NT2/D1 (cell line): ENCODE measurements at places on chromosomes 13 and 19.

- DNase-seq: no peak
Observed at GRCh38 chr13:50149932-50150331, 134.7 kb downstream of the KCNRG start.

DNA sequence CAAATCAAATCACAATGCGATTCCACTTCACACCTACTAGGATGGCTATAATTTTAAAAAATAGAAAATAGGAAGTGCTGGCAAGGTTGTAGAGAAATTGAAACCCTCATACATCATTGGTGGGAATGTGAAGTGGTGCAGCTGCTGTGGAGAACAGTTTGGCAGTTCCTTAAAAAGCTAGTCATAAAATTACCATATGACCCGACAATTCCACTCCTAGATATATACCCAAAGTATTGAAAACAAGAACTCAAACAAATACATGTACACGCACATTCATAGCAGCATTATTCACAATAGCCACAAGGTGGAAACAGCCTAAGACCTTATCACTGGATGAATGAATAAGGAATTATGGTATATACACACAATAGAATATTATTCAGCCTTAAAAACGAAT, 12.0 kb downstream of the HMGB1 start:
- DNase-seq: no peak

DNA sequence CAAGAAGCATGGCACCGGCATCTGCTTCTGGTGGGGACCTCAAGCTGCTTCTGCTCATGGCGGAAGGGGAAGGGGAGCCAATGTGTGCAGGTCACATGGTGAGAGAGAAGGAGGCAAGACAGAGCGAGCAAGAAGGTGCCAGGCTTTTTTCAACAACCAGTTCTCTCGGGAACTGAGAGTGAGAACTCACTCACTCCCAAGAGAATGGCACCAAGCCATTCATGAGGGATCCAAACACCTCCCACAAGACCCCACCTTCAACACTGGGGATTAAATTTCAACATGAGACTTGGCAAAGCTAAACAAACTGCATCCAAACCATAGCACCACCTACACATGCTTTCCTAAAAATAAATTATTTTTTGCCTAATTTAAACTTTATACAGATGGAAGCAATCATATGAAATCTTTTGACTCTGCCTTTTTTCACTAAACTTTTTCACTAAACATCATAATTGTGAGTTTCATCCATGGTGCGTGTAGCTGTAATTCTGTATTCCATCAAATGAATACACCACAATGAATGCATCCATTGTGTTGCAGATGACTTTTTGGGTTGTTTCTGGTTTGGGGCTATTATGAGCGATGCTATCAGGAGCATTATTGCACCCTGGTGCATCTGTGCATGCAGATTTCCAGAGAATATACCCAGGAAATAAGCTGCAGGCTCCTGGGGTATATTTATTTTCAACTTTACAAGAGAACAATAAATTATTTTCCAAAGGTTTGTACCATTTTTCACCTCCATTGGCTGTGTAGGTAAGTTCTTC, 14.6 kb upstream of the IPO5 start:
- no peak for DNase-seq

GRCh38 chr19:45780146-45780447, 2.2 kb downstream of the DMPK start:
- no peak for DNase-seq

GRCh38 chr13:29103065-29103800, 283.1 kb downstream of the MTUS2 start:
- DNase-seq: no peak

DNA sequence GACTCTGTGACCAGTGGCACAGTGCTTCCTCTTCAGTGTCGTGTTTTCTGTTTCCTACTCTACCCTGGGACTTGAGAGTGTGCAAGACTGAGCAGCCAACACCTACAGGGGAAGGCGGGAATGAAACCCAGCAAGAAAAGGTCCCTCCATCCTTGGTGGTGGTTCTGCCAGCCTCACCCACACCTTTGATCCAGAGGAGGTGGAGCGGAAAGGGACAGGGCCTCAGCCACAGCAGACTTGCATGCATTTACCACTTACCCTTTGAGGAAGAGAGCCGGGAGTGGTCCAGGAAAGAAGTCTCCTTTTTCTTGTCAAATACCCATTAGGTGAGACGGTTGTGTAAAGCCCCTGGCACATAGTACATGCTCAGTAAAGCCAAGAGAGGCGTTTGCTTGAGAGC, 164.8 kb upstream of the ZNF536 start:
- no peak for DNase-seq
